ENCODE measurements at places on chromosomes 5 and 9.

GRCh38 chr9:109934136-109934856 is 154.3 kb downstream of the PALM2AKAP2 start:
- no peak for DNase-seq

DNA sequence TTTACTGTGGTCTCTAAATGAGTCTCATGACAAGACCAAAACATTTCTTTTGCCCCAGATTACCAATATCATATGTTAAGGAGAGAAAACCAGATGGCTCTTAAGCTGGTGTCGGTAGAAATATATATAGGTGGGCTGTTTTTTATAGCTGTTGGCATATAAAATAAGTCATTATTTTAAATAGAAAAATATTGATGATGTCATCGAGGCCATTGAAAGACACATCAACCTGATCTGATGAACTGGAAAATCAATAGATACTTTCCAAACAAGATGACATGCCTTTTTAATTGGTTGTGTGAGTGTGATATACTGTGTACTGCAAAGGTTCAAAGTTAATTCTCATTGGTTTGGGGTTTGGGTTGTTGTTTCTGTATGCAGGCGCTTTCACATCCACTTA is 617.3 kb downstream of the CCDC171 start:
- DNase-seq = no peak

- DNase-seq = no peak
Observed at GRCh38 chr5:39501397-39501796, 76.6 kb upstream of the DAB2 start.

DNA sequence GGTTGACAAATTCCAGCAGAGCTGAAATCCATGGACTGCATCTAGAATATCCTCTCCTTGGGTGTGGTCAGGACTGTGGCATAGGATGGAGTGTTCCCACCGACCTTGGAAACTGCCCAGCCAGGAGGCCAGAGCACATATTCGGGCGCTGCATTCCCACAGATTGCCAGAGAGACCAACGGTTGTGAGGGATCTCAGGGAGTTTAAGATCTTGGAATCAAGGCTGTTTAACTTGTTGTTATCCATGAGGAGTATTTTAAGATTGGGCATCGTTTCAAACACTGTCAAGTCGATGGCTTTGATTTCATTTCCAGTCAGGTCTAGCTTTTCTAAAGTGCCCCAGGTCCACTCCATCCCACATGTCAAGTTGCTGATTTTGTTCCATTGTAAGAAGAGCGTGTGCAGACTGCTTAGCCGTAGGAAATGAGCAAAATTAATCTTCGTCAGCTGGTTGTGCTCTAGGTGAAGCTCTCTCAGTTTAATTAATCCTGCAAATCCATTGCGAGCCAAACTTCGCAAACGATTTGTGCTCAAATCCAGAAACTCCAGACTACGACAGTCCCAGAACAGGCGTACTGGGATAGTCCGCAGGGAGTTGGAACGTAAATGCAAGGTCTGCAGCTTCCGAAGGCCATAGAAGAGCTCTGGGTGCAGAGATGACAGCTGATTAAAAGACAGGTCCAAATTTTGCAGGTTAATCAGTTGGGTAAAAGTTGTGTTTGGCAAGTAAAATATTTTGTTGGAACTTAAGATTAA is 1.5 kb downstream of the LRRTM2 start:
- no peak for DNase-seq

GRCh38 chr9:83656032-83656680 is 33.2 kb downstream of the IDNK start:
- no peak for DNase-seq

- DNase-seq = no peak
Observed at GRCh38 chr9:2809692-2810419, 34.0 kb downstream of the PUM3 start.

DNA sequence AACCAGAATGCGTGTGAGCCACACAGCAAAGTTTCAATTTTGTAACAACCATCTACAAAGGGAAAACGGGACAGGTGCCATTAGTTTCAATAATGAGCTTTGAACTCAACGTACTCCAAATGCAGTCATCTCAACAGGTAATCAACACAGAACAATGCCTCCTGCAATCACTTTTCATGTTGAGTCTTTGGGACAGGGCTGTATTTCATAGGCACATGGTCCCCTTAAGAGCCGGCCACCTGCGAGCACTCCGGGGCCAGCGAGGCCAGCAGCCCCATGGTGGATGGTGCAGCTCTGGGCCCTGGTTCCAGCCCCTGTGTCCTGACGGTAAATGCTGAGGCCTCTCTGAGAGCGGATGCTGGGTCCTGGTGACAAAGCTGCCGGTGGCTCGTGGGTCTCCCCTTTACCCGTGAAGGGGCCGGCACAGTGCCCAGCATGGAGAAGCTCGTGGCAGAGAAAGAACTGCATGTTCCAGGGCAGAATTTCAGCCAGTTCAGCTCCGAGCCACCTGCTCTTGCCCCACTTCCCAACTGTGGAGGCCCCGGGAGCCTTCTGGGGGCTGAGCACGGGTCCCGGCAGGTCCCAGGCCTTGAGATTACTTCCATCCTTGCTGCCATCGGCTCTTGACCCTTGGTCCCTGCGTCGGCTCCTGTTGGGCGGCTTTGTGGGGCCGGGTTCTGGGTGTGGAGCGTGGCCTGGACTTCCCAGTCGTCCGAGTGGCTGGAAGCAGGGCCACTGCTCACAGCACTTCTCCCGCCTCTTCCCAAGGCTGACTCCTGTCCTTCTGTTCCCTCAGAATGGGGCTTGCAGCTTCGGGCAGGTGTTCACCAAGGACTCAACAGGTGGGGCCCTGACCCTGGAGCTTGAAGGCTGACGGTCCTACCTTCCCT is 26.1 kb upstream of the RNU6ATAC start:
- no peak for DNase-seq

GRCh38 chr5:113204525-113205161 is 228.0 kb downstream of the DCP2 start:
- DNase-seq = no peak

- no peak for DNase-seq
Observed at GRCh38 chr9:97406620-97407177, 5.2 kb upstream of the TDRD7 start.

DNA sequence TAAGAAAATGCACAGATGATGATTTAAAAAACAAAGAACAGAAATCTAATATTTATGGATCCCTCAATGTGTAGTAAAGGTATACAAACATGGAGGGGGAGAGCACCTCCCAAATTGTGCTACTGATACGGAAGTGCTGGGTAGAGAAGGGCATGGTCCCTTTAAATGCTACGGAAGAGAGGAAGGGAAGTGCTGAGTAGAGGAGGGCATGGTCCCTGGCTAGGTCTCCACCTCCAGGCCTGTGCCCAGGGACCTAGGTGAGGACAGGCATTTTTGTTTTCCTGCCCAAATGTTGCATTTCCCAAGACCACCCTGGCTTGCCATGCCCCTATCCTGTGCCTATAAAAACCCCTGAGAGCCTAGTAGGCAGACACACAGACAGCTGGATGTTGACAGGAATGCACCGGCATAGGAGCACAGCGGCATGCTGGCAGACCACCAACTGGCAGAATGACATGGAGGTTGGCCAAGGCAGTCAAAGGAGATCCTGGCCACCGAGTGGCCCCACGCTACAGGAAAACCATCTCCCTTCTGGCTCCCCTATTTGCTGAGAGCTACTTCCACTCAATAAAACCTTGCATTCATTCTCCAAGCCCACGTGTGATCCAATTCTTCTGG is 62.1 kb upstream of the SPDL1 start:
- no peak for DNase-seq

GRCh38 chr9:79672236-79672635 is 100.5 kb downstream of the TLE4 start:
- no peak for DNase-seq

GRCh38 chr5:86526811-86527348 is 90.9 kb upstream of the COX7C start:
- no peak for DNase-seq

- no peak for DNase-seq
Observed at GRCh38 chr9:68953771-68954170, 60.1 kb downstream of the PRKACG start.

- no peak for DNase-seq
Observed at GRCh38 chr9:5841771-5842573, 9.1 kb upstream of the ERMP1 start.

GRCh38 chr9:84655447-84655846 is 14.1 kb upstream of the NTRK2 start:
- DNase-seq = no peak

- no peak for DNase-seq
Observed at GRCh38 chr9:134159566-134160245, 4.7 kb downstream of the RNU6ATAC start.

DNA sequence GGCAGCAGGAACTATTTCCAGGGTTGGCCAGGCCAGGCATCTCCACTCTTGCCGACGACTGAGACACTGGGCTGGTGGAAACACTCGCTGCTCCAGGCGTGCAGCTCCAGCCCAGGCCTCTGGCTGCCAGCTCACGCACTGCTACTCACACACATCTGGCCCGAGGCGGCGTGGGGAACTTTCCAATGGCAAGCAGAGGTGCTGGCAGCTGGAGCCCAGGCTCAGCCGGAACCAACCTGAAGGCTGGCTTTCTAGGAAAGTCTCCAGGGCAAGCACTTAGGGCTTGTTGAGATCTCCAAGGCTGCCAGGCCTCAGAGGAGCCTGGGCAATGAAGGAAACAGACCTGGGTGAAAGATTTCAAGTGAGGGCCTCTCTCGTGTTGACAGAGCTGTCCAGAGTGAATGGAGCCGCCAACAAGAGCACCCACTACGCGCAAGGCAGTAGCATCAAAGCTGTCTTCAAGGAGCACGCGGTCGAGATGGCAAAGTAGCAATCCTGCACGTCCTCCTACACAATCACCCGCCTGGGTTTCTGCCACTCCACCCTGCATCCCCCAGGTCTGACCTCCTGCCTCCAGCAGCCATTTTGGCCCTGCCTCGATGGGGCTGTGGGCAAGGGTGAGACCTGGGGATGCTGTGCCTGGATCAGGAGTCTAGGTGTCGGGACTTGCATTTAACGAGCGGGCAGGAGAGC is 14.4 kb downstream of the SH3PXD2B start:
- DNase-seq = no peak

GRCh38 chr5:133706506-133707430 is 94.4 kb upstream of the FSTL4 start:
- no peak for DNase-seq

GRCh38 chr9:20303996-20304395 is 318.3 kb downstream of the MLLT3 start:
- DNase-seq = no peak

- DNase-seq = no peak
Observed at GRCh38 chr5:133421394-133421793, 190.9 kb downstream of the FSTL4 start.

DNA sequence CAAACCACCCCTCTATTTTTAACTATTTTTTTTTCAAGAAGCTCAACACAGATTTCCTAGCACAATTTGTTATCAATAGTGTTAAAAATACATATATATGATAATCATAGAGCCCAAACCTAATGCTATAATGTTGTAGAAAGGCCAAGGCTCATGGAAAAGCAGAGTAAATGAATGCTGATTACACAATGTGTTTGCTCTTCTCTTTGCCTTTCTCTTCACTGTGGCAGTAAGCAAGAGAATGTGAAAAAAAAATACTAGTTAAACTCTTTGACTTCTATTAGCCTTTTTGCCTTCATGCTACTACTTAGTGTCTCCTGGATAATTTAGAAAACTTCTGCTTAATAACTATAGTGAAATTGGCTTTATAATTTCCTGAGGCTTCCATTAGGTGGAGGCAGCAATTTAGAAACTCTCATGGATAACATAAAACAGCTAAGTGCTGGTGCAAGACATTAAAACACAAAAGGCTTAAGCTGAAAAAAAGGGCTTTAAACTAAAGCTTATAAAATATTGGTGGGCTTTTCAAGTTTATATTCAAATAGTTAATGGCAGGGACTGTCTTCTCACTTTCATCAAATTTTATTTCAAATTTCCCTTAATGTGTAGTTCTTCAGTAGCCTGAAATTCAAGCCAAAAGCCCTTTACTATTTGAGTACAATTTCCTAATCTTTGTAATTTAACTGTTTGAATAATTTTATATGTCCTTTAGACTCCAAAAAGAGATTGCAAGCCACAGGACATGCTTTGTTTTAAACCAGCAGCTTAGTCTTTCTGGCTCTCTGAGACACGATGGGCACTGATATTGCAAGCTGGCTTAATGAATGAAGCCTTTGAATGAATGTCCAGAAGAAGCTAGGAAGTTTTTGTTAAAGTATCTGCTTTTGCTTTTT is 2031.8 kb upstream of the CDH6 start:
- no peak for DNase-seq

DNA sequence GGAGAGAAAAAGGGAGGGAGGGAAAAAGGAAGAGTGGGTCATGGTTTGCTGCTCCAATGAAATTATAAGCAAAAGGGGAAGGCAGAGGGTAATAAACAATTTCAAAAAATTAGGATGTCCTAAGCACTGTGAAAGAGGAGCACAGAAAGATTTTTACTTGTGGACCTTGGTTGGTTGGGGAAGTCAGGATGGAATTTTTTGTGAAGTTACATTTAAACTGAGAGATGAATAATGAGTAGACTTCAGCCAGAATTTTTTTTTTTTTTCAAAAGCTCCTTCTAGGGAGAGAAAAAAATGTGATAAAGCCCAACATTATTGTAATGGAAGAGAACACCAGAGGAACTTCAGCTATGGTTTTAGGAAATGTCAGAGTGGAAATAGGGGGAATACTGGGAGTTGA is 515.9 kb upstream of the PAPPA start:
- DNase-seq = no peak

GRCh38 chr5:119626086-119626485 is 3.3 kb upstream of the FAM170A start:
- DNase-seq = no peak

DNA sequence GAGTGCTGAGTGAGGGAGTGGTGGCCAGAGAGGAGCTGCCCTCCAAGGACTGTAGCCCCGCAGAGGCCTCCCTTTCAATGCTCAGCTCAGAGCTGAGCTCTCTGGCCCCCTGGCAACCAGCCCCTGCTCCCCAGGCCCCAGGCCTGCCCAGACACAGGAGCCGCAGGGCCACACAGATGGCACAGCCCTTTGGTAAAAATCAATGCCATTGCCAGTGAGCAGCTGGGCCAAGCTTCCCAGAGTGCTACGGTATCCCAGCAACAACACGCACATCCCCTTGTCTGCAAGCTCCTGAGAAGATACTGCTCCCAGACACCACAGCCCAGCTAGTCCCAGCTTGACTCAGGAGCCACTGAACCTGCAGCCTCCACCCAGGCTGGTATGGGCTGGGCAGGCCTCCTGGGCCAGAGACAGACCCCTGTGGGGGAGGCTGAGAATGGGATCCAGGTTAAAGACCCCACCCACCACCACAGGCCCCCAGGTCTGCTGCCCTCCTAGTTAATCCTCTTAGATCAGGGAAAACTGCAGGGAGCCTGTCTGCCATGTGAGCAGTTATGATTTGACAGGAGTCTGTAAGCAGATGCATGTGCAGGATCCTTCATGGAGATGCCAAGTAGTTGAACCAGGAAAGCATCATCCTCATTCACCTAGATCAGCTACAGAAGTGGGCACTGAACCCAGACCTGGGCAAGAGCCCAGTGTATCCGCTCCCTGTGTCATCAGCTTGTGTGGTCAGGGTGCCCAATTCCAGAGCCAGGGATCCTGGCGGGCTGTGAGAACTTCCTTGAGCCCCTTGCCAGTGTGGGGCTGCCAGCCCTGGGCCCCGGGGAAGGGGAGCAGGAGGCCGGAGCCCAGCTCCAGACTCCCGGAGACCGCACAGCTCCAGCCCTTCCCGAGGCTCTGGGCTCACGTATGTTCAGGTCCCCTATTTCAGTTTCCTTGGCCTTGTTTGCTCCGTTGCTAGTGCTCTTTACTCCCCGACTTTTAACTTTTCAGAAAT is 26.7 kb upstream of the ADAMTS2 start:
- DNase-seq = no peak

- DNase-seq = no peak
Observed at GRCh38 chr9:75101004-75101588, 12.8 kb downstream of the OSTF1 start.

Data from cerebellar nuclear complex (tissue), 1 donor.